Inflammatory macrophage (primary cell): ENCODE measurements at places on chromosomes 1 and 21.
A peak's percentile ranks its signal among the peaks of the same experiment; 100 is the strongest.

DNA sequence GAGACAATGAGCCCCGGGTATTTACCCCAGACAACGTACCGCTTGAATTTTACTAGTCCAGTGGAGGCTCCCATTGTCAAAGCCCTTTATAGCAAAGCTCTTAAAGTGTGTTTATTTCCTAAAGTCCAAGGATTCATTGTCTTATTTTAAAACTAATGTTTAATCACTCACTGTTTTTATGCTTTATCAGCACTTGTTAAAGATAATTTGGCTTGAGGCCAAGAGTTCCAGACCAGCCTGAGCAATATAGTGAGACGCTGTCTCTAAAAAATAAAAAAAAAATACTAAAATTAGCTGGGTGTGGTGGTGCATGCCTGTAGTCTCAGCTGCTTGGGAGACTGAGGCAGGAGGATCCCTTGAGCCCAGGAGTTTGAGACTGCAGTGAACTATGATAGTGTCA is 202.8 kb downstream of the RYR2 start:
- no peak for DNase-seq

- no peak for DNase-seq
Observed at GRCh38 chr1:54364995-54365394, 41.2 kb downstream of the SSBP3 start.

- DNase-seq = no peak
Observed at GRCh38 chr1:152585586-152585985, 5.3 kb upstream of the LCE3D start.

DNA sequence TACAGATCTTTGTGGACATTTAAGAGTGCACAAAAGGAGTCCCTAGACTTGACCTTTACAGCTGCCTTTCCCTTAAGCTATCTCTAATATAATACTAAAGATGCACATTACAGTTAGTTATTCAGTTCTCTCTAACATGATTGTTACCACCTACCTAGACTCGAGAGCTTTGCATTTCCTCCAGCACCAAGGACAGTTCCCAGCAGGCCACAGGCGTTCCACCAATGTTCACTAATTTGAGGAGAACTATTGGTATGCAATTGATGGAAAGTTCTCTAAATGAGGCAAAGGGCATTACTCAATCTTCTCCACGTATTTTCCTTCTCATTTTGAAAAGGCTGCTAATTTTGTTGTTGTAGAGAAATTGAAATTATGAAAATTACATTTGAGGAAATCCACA is 5.4 kb upstream of the NTNG1 start:
- DNase-seq = peak; percentile 13

GRCh38 chr21:32876426-32876825 is 104.9 kb upstream of the PAXBP1 start:
- no peak for DNase-seq

GRCh38 chr1:54287176-54287650 is 87.2 kb downstream of the MRPL37 start:
- peak; percentile 67 for DNase-seq

DNA sequence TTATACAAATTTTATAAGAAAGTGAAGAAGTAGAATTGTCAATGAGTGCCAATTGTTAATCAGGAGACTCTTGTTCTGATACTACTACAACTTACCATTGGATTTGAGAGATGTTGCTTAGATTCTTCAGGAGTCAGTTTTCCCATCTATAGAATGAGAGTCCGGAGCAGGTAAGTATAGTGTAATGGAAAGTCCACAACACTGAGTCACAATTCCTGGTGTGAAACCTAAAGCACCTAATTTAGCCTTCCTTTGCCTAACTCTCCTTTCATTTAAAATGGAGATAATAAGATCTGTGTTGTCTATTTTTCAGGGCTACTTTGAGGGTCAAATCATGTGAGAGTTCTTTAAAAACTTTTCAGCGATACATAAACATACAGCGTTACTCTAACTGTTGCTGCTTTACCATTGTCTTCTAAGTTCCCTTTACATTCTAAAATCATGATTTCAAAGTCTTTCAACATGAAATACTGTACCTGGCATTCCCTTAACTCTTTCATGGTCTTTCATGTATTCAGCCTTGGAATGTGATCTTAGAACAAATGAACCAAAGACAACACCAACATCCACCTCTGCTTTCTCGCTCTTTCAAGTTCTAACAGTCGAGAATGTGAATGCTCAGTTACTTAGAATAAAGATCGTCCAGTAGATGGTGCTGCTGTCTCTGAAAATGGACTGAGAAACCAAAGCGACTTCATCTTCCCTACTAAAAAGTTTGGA is 90.9 kb downstream of the SLC30A10 start:
- peak; percentile 37 for DNase-seq

DNA sequence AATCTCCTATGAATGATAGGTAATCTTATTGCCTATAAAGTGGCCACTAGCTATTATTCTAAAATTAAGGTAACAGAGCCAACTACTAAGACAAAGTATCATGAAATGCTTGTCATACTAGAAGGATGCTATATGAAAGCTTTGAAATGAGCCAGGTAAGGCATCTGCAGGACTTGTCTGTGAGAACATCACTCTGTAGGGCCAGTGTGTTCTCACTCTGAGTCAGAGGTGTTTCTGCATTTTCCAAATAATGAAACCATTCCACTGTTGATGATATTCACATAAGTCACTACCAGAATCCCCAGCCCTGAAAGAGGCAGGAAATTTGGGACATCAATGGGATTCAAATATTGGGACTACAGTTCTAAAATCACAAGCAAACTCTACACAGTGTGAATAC is 25.8 kb upstream of the GBP5 start:
- DNase-seq = no peak

DNA sequence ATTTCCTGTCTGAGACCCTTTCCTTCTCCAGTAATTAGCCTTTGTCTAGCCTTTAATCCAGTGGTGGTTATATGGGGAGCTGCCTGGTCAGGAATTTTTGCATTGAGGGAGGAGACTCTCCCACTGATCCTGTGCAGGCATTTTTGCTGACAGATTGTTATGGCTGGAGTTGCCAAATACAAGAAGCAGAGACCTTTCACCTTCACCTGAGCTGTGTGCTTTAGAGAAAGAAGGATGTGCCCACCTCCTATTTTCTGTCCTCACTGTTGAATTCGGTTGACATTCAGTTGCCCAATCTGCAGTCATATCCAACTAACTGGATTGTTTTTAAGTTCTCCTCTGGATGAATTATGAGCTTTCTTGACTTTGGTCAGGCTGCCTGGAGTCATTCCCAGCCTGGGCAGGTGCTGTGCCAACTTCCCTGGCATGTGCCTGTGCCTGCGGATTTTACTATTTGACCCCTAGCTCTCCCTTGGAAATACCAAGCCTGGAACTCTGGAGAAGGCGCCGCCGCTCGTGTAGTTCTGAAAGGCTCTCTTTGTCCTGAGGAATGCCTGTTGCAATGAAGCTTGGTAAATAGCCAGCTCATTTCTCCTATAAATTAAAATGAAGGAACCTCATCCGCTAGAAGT is 143.9 kb downstream of the NOS1AP start:
- no peak for DNase-seq

- DNase-seq = no peak
Observed at GRCh38 chr1:34129630-34130029, 35.4 kb downstream of the CSMD2 start.

GRCh38 chr1:175884369-175884768 is 141.0 kb upstream of the TNR start:
- no peak for DNase-seq

DNA sequence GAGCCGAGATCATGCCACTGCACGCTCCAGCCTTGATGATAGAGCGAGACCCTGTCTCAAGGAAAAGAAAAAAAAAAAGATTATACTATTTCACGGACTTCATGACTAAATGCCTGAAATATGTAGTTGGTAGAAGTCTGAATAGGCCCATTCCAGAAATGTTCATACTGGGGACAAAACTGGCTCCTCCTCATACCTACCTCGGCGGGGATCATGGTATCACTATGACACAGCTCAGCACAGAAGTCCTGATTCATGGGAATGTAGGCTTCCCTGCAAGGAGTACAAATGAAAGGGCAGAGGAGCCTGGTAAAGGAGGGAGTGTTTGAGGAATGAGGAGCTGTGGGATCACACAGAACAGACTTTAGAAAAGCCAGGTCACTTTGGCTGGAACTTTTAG is 5.0 kb downstream of the SPATA46 start:
- no peak for DNase-seq

DNA sequence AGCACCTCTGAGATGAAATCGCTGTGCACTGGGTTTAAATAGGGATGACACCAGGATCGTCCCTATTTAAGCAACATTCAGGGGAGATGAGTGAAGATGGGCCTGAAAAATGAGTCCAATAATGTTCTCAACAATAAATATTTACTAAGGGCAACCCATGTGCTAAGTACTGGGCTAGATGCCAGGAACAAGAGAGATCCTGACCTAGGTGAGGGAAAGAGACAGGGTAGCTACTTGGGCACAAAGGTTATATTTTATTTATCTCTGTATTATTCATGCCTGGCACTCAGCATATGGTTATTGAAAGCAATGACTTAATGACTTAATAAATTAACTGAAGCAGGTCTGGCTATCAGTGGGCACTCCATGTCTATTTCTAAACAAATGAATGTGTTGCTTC is 27.4 kb upstream of the AVPR1B start:
- DNase-seq = no peak

DNA sequence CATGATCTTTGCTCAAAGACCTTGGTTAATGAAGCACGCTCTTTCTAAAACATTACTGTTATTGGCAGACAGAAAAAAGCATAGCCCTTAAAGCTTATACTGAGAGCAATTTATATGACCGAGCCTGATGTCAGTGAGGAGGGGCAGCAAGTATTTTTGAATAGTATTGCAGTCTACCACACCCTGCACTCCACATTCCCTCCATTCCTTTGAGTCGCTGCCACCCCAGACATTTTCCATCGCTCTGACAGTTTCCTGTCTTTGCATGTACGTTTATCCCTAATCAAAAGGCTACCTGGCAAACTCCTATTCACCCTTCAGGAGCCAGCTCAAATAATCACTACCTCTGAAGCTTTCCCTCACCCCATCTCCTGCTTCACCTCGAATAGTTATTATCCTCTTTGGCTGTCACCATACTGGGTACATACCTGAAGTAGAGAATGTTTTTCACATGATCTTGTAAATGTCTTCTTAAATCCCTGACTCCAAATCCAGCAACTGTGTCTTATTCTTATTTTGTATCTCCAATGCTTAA is 5.5 kb upstream of the JUN start:
- DNase-seq = no peak

GRCh38 chr1:163056831-163057230 is 12.3 kb upstream of the RGS4 start:
- DNase-seq = no peak

DNA sequence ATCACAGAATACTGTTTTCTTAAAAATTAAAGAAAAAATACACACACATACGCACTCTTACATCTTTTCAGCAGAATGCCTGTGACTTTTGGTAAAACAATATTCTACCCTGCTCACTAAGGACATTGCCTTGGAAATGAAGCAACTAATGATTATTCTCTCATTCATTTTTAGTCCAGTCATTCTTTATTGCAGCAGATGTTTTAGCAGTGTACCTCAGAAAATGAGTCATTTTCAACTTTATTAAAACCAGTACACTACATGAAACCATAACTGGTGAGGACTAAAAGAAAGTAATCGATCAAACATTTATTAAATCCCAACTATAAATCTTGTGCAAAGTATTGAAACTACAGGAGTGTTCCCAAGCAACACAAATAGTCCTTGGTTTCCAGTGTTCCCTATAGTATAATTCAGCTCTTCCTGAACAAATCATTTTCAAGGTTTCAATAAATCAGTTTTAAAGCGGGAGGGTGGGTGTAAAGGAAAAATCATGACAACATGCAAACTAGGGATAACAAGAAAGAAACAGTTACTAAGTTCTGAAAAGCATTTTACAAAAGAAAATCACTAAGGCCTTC is 114.2 kb downstream of the ADGRL4 start:
- DNase-seq = no peak

DNA sequence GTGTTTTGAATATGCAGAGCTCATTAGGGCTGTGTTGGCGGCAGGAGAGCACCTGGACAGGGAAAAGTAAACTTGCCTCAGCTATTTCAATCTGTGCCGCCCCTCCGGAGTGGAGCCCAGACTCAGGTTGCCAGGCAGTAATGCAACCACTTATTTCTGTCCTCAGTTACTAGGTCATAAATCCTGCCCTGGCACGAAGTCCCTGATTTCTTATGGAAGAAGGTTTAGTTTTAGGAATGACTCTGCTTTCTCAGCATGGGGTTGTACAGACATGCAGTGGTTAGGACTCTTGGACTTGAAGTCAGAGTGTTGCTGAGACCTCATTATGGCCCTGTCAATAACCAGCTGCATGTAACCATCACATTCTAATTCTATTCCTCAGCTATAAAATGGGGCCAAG is 98.3 kb upstream of the FGGY start:
- no peak for DNase-seq

DNA sequence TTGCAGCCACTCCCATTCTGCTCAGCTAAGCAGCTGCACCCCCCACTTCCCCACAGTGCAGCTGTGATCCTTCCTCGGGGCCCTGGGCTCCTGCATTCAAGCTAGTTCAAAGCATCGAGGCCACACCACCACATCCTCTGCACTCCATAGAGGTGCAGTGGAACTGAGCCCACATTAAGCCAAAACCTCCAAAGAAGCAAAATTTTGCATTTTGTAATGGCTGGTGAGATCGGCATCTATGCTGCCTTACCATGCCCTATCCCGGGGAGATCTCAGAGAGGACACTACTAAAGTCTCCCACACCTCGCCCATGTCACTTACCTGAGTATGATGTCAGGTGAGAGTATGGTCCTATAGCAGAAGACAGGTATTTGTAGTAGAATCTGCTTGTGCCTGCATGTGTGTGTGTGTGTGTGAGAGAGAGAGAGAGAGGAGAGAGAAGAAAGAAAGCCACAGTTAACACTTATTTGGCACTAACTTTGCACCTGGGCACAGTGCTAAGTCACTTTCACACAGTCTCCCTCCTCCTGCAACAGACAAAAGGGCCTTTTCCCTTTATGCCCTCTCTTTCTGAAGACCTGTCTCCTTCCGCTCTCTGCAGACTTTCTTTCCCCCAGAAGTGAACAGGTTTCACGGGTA is 89.8 kb downstream of the KIF14 start:
- DNase-seq = no peak

DNA sequence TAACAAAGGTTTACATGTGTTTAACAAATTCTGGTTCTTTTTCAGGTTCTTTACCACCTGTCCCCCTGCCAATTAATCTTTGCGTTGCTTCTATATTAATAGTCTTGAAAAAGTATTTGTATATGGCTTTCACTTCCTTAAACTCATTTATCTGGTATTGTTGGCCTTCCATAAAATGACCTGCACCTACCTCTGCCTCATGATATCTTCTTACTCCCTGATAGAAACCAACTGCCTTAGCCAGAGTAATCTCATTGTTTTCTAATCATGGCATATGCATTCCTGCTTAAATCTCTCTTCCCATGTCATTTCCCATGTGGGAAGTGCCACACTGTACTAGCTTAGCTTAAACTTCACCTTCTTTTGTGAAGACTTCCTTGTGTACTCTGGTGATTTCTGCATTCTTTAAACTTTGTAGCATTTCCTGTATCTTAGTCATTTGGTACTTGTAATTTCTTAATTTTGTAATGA is 8.7 kb downstream of the SMG7 start:
- no peak for DNase-seq

DNA sequence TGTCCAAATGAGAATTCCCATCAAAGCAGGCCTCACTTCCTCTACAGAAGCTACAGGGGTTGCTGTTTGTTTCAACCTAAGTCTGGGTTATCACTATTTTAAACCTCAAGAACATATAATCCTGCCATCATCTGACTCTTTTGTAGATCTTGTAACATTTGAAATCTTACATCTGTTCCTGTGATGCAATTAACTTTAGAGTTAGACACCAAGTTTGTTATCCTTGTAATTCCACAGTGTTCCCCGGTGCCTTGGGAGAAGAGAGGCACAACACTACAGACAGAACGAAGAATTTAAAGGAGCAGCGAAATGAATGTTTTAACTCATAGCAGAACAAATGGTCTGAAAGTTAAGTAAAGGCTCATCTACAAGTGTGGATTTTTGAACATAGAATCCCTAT is 116.1 kb downstream of the UCHL5 start:
- no peak for DNase-seq
